ENCODE measurements at places on chromosomes 12 and 14.

- peak; percentile 72 for DNase-seq
These were observed 52.3 kb downstream of the SLC25A47 start for GRCh38 chr14:100375266-100375962.

GRCh38 chr12:321606-322326 is 59.1 kb upstream of the SLC6A13 start:
- DNase-seq, result no peak

DNA sequence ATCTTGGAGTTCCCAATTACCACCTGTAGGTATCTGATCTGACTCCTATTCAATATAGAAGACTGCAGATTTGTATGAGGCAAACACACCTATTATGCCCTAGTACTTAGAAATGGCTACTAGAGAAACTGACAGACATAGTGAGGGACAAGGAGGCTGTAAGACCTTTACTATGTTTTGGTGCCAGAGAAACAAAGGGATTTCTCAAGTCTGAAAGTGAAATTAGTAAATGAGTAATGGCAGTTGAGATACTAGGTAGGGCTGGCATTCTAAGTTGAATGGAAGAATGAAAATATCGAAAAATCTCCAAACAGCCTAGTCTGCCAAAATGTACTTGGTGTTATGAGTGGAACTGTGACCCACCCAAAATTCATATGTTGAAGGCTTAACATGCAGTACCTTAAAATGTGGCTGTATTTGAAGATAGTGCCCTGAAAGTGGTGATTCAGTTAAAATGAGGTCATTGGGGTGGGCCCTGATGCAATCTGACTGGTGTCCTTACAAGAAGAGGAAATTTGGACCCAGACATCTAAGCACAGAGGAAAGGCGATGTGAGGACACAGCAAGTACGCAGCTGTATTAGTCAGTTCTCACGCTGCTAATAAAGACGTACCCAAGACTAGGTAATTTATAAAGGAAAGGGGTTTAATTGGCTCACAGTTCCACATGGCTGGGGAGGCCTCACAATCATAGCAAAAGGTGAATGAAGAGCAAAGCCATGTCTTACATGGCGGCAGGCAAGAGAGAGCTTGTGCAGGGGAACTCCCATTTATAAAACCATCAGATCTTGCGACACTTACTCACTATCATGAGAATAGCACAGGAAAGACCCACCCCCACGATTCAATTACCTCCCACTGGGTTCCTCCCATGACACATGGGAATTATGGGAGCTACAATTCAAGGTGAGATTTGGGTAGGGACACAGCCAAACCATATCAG is 127.0 kb downstream of the APAF1 start:
- DNase-seq, result no peak

DNA sequence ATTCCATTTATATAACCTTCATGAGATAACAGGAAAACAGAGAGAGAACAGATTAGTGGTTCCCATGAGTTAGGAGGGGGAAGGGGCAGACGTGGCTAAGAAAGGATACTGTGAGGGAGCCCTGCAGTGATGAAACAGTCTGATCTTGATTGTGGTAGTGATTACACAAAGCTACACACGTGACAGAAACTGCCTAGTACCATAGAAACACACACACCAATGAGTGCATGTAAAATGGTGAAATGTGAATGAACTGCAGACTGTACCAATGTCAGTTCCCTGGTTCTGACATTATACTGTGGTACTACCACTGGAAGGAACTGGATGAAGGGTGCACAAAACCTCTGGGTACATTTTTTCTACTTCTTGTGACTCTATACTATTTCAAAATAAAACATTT is 36.9 kb downstream of the NRDE2 start:
- DNase-seq, result no peak

DNA sequence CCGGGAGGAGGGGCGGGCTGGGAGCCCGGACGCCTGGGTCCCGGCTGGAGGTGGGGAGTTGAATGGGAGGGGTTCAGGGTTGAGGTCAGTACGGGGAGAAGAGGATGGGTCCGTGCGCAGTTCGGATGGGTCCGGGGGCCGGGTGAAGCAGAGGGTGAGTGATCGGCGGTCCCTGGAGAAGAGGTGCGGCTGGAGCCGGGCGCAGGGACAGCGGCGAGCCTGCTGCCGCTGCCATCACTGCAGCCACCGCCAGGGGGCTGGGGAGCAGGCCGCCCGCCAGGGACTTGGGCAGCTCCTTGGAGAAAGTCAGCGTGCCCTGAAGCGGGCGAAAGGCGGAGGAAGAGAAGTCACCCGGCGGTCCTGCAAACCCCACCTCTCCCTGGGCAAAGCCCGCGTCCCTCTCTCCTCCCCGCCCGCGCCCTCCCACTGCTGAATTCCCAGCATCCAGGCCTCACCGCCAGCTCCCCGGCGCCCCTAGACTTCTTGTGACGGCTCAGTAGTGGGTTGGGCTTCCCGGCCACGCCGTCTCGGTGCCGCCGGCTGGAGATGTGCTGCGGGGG is 6.0 kb upstream of the GPR84 start:
- DNase-seq, result peak; percentile 47

- DNase-seq, result no peak
These were observed 64.3 kb downstream of the PPP2R5C start for GRCh38 chr14:101825797-101826196.

GRCh38 chr14:77830692-77831091 is 30.8 kb downstream of the ADCK1 start:
- DNase-seq, result no peak

GRCh38 chr14:98167275-98167674 is 1104.7 kb downstream of the BCL11B start:
- no peak for DNase-seq

GRCh38 chr12:13839365-13840336 is 141.8 kb downstream of the GRIN2B start:
- DNase-seq, result no peak

DNA sequence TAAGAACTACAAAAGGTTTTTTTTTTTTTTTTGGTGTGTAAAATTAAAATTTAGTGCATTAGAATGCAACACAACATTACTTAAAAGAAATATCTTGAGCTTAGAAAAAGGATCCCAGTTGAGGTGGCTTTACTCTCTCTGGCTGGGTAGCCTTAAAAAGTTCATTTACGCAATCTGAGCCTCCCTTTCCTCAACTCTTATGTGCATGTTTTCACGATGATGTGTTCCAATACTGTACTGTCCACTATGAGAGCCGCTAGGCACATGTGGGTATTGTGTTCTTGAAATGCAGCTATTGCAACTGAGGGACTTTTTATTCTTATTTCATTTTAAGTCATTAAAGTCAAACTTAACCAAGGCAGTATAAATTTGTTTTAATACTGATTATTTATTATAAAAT is 460.9 kb upstream of the SYT1 start:
- DNase-seq, result no peak

GRCh38 chr14:68785534-68786490 is 7.1 kb downstream of the ZFP36L1 start:
- DNase-seq, result no peak

- DNase-seq, result no peak
These were observed 50.6 kb downstream of the BCL11B start for GRCh38 chr14:99221445-99221844.

DNA sequence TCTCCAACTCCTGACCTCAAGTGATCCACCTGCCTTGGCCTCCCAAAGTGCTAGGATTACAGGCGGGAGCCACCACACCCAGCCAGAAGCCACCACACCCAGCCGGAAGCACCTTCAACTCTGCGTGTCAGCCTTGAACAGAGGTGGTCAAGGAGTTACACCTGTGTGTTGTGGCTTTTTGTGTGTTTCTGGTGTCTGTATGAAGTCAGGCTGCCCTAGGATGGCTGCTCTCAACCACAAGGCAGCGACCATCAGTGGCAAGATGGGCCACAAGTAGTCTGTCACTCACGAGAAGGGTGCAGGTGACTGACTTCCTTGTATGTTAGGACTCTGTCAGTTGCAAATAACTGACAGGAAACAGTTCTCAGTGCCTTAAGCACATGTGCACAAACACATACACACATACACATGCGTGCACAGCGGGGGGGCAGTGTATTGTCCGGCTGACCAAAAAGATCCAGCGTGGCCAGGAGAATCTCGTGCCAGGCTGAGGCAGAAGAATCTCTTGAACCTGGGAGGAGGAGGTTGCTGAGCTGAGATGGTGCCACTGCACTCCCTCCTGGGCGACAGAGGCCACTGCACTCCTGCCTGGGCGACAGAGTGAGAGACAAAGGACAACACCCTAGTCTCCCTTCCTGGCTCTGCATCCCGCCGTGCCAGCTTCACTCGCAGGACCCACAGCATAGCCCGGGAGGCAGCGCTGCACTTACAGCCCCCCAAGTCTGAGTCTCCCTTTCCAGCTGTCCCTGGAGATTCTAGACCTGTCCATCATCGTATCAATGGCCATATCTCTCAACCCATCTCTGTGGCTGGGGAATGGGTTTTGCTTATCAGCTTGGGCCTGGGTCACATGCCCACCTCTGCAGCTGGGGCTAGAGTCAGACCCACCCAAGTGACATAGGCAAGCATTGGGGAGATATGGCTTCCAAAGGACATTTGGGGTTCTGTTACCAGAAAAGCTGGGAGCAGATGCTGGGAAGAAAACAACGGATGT is 13.7 kb downstream of the P2RX4 start:
- no peak for DNase-seq

GRCh38 chr12:9319044-9319841 is 111.0 kb upstream of the PZP start:
- no peak for DNase-seq

GRCh38 chr14:56159066-56159465 is 40.9 kb downstream of the PELI2 start:
- DNase-seq, result no peak

GRCh38 chr14:65304239-65304638 is 108.3 kb upstream of the FUT8 start:
- no peak for DNase-seq

Measured in stimulated activated CD4-positive, alpha-beta T cell treated with anti-CD3 and anti-CD28 coated beads, Interleukin-2, amount 100 ng/mL, for 48 hours (primary cell).